ENCODE measurements at places on chromosomes 6 and 20. TPM values are rescaled to one million over a fixed set of nuclear protein-coding genes. Genes with fewer than 3 reads are reported as not detected.

GRCh38 chr6:83193747-83194566 lies 800 bp downstream of the RWDD2A start:
- peaks cover 7% of the 10 kb centered on the region for H3K4me1 ChIP-seq
- H3K27me3 ChIP-seq, result no peaks in the 10 kb centered on the region
- no peaks in the 10 kb centered on the region for H3K36me3 ChIP-seq
- DNase-seq, result peak; percentile 62
- peak overlapping the region; percentile 70 for H3K27ac ChIP-seq
- peak overlapping the region; percentile 88 for H3K4me3 ChIP-seq

- peak; percentile 48 for DNase-seq
- no peaks in the 10 kb centered on the region for H3K4me1 ChIP-seq
These were observed 43.0 kb downstream of the PRDM1 start for GRCh38 chr6:106128981-106129781.

- no peaks in the 10 kb centered on the region for H3K4me1 ChIP-seq
- H3K36me3 ChIP-seq, result no peaks in the 10 kb centered on the region
- H3K27ac ChIP-seq, result no peak overlapping the region
- no peak overlapping the region for H3K4me3 ChIP-seq
- H3K27me3 ChIP-seq, result no peaks in the 10 kb centered on the region
These were observed 96.3 kb downstream of the SPTLC3 start for GRCh38 chr20:13105039-13105438.

DNA sequence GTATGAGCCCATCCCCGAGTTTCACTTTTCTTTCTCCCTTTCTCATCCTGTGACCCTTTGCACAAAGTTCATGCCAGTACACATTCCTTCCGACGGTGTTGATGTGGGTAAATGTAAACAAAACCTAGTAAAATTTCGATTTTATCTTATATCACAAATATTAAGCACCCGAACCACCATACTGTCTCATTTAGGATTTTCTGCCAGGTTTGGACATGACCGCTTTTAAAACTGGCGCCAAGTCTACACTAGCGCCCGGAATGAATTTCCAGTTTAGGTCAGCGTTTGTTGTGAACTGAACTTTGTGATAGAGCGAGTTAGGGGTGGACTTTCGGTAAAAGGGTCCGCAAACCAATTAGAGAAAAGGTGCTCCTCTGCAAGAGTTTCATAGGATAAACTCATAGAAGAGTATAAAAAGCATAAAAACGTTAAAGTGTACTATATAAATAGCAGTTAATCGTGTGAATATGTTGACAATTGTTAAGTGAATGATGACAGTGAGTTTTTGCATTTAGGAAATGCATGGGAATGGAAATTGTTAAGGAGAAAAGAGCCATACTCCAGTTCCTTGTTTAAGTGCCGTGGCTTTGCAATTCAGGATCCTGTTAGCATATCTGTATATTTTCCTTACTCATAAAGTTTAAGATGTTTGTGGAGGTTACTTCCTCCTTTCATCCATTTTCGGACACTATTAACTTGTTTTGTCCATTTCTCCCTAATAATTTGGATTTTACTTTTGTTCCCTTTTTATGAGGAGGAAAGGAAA lies 937 bp downstream of the AKAP7 start:
- peak; percentile 32 for DNase-seq
- H3K4me1 ChIP-seq, result no peaks in the 10 kb centered on the region
- H3K4me3 ChIP-seq, result peak overlapping the region; percentile 66
- H3K27me3 ChIP-seq, result no peaks in the 10 kb centered on the region
- H3K36me3 ChIP-seq, result no peaks in the 10 kb centered on the region

- H3K4me3 ChIP-seq, result no peak overlapping the region
- DNase-seq, result no peak
- no peaks in the 10 kb centered on the region for H3K4me1 ChIP-seq
- no peak overlapping the region for H3K27ac ChIP-seq
- H3K36me3 ChIP-seq, result no peaks in the 10 kb centered on the region
These were observed 21.3 kb downstream of the RNF217 start for GRCh38 chr6:124983383-124984083.

DNA sequence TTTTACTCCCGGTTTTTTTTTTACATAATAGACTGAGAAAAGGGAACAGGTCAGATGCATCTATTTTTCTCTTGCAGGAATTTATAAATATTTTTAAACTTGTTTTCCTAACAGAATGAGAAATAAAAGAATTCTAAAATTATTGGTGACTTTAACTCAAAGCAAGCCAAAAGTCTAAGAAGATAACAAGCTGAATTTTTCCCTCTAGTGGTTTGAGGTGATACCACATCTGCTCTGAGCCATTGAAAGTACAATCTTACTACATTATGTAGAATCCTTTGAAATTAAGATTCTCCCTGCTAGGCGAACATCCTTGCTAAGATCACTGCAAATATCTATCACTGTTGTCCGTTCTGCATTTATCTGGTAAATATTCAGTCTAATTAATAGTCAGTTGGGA lies 10.7 kb upstream of the STMND1 start:
- no peak overlapping the region for H3K27ac ChIP-seq
- no peaks in the 10 kb centered on the region for H3K27me3 ChIP-seq
- H3K4me3 ChIP-seq, result no peak overlapping the region
- no peaks in the 10 kb centered on the region for H3K4me1 ChIP-seq
- no peak for DNase-seq
- no peaks in the 10 kb centered on the region for H3K36me3 ChIP-seq

DNA sequence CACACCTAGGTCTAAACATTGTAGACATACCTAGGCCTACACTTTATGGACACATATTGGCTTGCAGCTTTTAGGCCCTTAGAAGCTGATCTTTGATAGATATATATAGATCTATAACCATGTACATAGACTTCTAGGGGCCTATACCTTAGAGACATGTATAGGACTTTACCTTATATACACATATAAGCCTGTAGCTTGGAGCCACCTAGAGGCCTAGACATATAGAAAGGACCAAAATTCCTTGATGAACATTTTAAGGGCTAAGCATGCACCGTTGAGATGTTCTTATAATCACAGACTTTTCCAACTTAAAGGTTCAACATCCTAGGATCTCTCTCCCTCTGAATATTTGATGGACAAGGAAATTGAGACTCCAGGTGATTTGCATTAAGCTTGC lies 371.7 kb upstream of the SASH1 start:
- H3K36me3 ChIP-seq, result no peaks in the 10 kb centered on the region
- no peak overlapping the region for H3K4me3 ChIP-seq
- H3K27ac ChIP-seq, result no peak overlapping the region
- no peak for DNase-seq
- H3K27me3 ChIP-seq, result no peaks in the 10 kb centered on the region

DNA sequence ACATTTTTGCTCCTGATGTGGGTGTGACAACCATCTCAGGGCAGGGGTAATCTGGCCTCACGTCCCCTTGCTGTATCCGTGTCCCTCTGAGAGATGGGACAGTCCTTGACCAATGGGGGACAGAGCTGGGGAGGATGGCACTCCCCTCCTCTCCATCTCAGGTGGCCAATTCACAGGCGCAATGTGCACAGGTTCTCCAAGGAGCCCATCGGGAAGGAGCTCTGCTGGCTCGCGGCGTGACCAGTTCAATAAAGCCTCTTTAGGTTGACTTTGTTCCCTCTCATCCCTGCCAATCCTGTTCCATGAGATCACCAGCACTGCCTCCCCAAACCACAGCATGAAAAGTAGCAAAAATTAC lies 196.3 kb upstream of the SLC24A3 start:
- H3K4me3 ChIP-seq, result no peak overlapping the region
- no peak for DNase-seq
- H3K4me1 ChIP-seq, result no peaks in the 10 kb centered on the region
- no peaks in the 10 kb centered on the region for H3K36me3 ChIP-seq

DNA sequence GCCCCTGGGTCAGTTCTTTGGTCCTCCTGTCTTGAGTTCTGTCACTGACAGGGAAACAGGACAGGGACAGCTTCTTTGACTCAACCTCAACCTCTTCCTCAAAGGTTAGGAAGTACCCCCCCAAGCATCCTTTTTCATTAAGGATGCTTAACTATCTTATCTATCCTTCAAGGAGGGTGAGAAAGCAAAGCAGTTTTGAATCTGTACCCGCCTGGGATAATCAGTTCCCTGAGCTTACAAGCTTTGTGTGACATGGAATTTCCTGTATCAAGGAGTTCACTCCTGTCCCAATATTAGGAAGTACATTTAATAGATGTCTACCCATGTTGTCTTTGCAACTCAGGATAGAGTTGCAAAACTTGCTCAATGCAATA lies 31.1 kb upstream of the PIM1 start:
- no peak overlapping the region for H3K27ac ChIP-seq
- H3K4me1 ChIP-seq, result peaks cover 14% of the 10 kb centered on the region
- H3K27me3 ChIP-seq, result no peaks in the 10 kb centered on the region
- no peak overlapping the region for H3K4me3 ChIP-seq
- H3K36me3 ChIP-seq, result no peaks in the 10 kb centered on the region

DNA sequence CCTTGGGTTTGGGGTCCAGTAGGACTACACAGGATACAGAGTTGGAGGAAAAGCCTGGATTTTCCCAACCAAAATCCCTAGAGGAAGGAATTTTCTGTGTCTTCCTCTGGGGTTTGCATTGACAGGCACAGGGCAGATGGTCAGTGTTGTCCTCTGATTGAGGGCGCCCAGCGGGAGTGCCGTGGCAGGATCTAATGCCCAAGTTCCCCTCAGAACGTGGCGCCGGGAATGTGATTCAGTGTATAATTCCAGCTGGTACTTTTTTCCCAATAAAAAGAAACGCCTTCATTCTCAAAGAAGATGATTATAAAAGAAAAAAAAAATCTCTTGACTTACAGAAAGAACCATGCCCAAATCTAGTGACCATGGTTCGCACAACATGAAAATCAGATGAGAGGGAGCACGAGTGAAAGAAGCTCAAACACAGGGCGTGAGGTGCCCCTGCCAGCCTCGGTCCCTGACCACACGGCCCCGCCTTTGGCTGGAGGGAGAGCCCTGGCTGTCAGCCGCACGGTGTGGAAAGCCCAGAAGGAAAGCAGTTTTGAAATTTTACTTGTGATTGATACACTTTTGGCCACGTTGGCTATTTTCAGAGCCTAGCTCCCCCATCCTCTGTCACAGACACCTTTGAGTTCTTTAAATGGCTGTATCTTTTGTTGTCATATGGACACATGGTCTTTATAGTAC lies 31.6 kb downstream of the VEGFA start:
- no peak for DNase-seq
- H3K4me3 ChIP-seq, result no peak overlapping the region
- H3K27me3 ChIP-seq, result no peaks in the 10 kb centered on the region
- H3K36me3 ChIP-seq, result no peaks in the 10 kb centered on the region

GRCh38 chr6:89500611-89501010 lies 67.7 kb downstream of the ANKRD6 start:
- no peak overlapping the region for H3K27ac ChIP-seq
- H3K4me3 ChIP-seq, result no peak overlapping the region
- H3K4me1 ChIP-seq, result no peaks in the 10 kb centered on the region
- DNase-seq, result no peak

GRCh38 chr6:158161566-158162254 lies 6.4 kb downstream of the SERAC1 start:
- peak; percentile 33 for DNase-seq
- no peak overlapping the region for H3K4me3 ChIP-seq
- no peaks in the 10 kb centered on the region for H3K27me3 ChIP-seq
- no peak overlapping the region for H3K27ac ChIP-seq

RAET1G gene
- 0.27 TPM for total RNA-seq

CLPSL2 gene
- total RNA-seq, result not detected

LZTS3 gene
- 7.9 TPM for total RNA-seq

CRISP2 gene
- total RNA-seq, result not detected

ATF6B gene
- 83.3 TPM for total RNA-seq

ROS1 gene
- 1.9 TPM for total RNA-seq

TREM1 gene
- 1.4 TPM for total RNA-seq

CTCFL gene
- not detected for total RNA-seq

MYLK2 gene
- 0.20 TPM for total RNA-seq

KCNQ2 gene
- total RNA-seq, result 0.19 TPM

KCNQ5 gene
- total RNA-seq, result 0.56 TPM

All from colonic mucosa (tissue), 4 donors.